Activated CD4-positive, alpha-beta T cell treated with anti-CD3 and anti-CD28 coated beads, Interleukin-2, amount 50 U/mL, for 24 hours (primary cell): ENCODE measurements at places on chromosomes 7 and 10.

GRCh38 chr7:47937065-47937687 lies 11.1 kb downstream of the PKD1L1 start:
- DNase-seq, result no peak

GRCh38 chr10:49594594-49594993 lies 15.5 kb upstream of the SLC18A3 start:
- no peak for DNase-seq

- DNase-seq, result no peak
Observed at GRCh38 chr7:31309407-31309806, 31.1 kb downstream of the NEUROD6 start.

DNA sequence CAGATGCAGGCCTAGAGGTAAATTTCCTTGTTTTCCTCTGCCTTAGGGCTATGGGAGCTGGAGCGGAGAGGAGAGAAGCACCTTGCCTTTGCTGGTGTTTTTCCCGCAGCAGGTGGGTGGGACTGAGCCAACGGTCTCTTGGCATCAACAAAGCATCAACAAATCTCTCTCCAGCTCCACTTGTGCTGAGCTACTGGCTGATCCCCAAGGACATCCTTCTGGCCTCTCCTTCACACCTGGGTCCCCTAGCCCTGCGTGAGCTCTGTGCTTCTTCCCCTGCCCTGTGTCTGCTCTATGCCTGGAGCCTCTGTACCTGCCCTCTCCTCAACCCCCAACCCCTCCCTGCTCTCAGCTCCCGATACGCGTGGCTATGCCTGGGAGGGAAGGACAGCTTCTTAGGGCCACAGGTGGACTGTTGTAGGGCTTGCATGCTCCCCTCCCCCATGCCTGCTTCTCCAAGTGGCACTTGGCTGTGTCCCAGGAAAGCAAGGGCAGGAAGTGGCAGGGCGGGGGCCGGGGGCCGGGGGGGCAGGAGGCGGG lies 3.2 kb upstream of the CLDN4 start:
- DNase-seq, result no peak

DNA sequence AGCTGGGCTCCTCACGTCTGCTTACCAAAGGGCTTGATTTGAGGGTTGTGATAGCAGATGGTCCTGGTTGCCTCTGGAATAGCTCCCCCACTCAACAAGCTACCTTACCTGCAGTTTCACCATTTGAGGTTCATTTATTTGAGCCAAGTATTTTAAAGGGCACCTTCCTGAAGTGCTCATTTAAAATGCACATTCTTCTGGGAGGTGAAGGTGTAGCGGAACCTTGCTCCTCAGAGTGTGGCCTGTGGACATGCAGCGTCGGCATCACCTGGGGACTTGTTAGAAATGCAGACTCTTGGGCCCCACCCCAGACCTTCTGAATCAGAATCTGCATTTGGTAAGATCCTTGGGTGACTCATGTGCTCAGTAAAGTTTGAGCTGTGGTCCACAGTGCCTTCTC lies 2.3 kb downstream of the CDH23 start:
- DNase-seq, result no peak

DNA sequence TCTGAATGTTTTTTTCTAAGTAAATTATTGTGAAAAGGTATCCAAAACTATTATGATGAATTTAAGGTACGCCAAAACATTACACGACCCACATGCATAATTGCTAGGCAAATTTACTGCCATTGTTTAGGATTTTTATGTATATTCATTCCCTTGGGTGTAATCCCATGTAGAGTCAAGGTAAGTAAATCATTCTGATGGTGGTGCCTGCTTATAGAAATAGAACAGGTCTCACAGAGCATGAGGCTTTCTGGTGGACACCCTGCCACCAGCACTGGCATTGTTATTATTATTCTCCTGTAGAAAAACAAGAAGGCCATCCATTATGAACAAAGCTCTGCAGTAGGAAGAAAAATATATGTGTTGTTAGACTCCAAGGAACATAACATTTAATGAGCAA lies 111.7 kb upstream of the ZNF804B start:
- no peak for DNase-seq

- no peak for DNase-seq
Observed at GRCh38 chr7:135169964-135170273, 588 bp downstream of the CYREN start.

- DNase-seq, result peak; percentile 16
Observed at GRCh38 chr7:152424348-152425108, 11.3 kb downstream of the KMT2C start.

DNA sequence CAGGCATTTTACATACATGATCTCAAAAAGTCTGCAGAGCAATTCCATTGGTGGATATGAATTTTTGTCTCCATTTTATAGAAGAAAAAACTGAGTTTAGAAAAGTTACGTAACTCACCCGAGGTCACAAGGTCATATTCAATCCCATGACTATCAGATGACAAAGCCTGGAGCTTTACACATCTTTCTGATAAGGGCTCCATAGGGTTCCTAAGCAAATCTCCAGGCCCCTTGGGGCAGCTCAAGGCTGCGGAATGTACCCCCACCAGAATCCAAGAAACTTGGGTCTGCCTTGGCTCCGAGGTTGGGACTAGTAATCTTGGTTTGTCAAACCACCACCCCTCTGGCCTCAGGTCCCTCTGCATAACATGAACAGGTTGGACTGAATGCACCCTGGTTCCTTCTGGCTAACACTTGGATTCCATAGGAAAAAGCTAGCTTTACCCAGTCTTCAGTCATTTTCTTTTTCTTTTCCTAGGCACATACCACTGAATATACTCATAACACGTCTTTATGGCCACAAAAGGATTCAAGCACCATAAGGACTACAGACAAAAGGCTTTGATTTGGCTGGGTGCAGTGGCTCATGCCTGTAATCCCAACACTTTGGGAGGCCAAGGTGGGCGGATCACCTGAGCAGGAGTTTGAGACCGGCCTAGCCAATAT lies 55.5 kb downstream of the PIP4K2A start:
- no peak for DNase-seq

GRCh38 chr10:126928274-126928673 lies 23.0 kb downstream of the DOCK1 start:
- DNase-seq, result no peak

GRCh38 chr10:110011681-110012080 lies 3.9 kb downstream of the ADD3 start:
- no peak for DNase-seq

GRCh38 chr10:70254778-70255328 lies 21.6 kb upstream of the PPA1 start:
- no peak for DNase-seq

DNA sequence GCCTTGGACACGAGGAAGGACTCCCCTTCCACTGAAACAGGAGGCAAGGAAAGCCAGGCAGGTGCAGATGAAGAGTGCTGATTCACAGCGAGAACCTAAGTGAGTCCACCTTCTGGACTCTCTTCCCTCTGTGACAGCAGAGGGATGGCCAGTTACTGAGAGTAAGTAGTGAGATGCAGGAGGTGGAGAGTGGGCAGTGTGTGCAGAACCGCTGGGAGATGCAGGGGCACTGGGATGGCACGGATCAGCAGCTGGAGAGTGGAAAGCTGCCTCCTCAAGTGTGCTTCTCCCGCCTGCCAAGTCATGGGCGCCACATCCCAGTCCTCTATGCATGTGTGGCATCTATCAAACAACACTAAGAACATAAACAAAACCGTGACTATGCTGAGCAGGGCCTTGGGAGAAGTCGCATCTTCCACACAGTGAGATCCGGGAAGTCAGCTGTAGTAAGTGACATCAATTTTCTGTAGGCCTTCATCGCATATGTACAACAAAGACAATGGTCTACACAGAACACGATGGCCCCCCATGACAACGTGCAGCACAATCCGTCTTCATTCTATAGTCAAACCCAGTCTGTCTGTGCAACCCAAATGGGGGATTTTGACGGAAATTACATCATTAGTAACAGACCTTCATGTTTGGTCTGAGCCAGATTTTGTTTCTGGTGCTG lies 217.4 kb upstream of the KLF14 start:
- no peak for DNase-seq

- DNase-seq, result no peak
Observed at GRCh38 chr10:103942866-103943265, 24.1 kb upstream of the SLK start.

GRCh38 chr7:43905956-43906330 lies 453 bp downstream of the URGCP start:
- DNase-seq, result peak; percentile 13

DNA sequence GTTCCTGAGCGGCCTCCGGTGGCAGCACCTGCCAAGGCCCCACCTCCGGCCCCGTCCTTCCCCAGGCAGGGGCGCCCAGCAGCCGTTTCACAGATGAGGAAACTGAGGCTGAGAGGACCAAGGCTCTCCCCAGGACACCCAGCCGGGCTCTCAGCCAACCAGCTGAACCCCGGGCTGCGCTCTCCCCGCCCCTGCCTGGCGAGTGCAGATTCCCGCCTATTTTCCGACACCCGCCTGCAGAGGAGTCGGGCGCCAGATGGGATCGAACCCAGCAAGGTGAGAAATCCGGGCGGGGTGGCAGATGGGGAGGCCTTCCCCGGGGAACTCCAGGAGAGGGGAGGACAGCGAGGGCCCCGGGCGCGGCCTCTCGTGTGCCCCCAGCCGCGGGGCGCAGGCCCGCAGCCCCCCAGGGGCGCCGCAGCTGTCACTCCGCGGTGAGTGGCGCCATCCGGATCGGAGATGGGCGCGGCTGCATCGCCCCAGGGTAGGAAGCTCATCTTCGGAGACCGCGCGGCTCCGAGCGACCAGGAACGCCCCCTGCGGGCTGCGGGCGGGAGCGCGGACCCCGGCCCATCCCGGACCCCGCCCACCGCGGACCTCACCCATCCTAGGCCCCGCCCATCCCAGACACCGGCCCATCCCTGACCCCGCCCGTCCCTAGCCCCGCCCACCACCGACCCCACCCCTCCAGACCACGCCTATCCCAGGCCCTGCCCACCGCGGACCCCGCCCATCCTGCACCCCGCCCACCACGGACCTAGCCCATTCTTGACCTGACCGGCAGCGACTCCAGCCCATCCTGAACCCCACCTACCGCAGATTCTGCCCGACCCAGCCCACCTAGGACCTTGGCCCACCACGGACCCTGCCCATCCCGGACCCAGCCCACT lies 90.3 kb downstream of the MICALL2 start:
- no peak for DNase-seq

GRCh38 chr7:142381727-142382390 lies 124.0 kb upstream of the PRSS58 start:
- DNase-seq, result no peak

GRCh38 chr7:17185690-17186070 lies 112.8 kb upstream of the AHR start:
- DNase-seq, result no peak

GRCh38 chr7:552868-553635 lies 33.4 kb upstream of the PDGFA start:
- DNase-seq, result no peak

DNA sequence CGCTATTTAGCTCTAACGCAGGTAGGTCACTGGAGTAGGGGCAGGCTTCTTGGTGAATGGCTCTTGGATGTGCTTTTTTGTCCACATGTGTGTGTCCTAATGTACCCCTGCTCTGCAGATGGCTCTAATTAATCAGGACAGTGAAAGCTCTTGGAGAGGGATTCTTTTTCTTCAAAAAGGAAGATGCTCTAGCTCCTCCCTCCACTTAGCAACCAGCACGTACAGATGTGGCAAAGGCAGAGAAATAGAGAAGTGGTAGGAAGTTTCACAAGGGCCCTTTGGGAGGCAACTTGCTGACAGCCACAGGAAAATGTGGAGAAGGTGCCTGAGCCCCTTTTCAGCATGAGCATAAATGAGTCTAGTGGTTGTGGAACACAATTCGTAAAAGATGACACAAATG lies 221.7 kb downstream of the PLXNA4 start:
- DNase-seq, result no peak

DNA sequence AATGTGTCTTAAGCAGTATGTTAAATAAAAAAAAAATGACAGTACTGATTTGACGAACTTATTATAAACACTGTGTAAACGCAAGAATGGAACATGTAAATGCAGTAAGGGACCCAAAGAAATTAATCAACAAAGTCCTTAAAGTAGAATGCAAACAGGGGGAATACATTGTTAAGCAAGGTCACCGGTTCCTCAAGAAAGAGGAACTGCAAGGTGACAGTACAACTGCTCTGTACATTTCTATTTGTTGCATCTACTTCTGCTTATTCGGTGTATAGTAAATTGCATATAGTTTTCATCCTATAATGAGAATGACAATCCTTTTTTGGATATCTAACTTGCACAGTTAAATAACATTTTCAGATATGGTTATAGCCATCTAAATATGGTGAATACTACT lies 387.0 kb upstream of the SEMA3D start:
- no peak for DNase-seq

- no peak for DNase-seq
Observed at GRCh38 chr10:62760401-62760800, 44.1 kb upstream of the ADO start.

DNA sequence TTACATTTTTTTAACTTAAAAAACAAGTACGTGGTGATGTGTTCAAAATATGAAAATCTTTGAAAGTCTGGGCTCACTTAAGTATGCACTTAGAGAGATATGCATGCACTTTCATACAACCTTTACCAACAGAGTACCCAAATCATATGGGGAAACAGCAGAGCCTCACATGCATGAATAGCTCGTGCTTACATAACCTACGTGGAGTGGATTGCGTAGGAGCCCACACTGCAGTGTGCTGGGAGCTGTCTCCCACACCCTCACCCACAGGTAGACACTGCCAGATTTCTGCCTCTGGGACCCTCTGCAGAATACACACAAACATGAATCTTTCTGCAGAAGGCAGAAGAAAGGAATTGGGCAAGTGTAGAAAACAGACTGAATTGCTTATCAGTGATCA lies 581 bp downstream of the CLCN1 start:
- DNase-seq, result no peak

- no peak for DNase-seq
Observed at GRCh38 chr7:86947929-86948328, 111.5 kb downstream of the ELAPOR2 start.

- no peak for DNase-seq
Observed at GRCh38 chr10:94631077-94631875, 52.3 kb upstream of the CYP2C18 start.

GRCh38 chr10:14736043-14736442 lies 38.7 kb downstream of the FAM107B start:
- no peak for DNase-seq

DNA sequence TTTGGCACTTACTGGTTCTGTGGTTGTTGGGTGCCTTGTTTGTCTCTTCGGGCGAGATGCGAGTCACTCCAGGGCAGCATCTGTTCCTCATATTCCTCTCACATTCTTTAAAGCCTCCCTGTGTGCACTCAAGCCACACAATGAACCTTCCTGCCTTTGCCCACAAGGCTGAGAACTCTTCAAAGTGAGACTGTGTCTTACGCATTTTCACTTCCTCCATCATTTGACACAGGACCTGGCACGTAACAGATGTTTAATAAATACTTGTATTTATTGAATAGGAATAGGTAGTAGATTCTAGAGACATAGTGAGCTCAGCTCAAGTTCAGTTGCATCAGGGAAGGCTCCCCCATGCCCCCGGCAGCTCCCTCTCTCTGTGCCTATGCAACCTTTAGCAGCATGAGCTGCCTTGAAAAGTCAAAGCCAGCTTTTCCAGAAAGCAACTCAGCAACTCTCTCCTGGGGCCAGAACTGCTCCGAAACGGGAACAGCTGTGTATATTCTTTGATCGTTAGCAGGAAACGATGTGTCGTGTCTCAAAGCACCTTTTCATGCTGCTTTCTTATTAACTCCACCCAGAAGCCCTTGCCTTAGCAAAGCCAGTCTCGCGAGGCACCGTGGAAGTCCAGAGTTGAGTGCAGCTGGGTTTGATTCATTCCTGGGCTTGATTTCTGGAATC lies 97.5 kb downstream of the PFKFB3 start:
- DNase-seq, result no peak
